ENCODE measurements at places on chromosomes 16 and 17. TPM values are rescaled to one million over a fixed set of nuclear protein-coding genes. Genes with fewer than 3 reads are reported as not detected.
A peak's percentile ranks its signal among the peaks of the same experiment; 100 is the strongest.

Gene ARHGAP44
- 12.3 TPM for polyA plus RNA-seq

Gene SLC52A1
- polyA plus RNA-seq, result 0.19 TPM

Gene JPH3
- polyA plus RNA-seq, result 1.3 TPM

Gene ZG16
- not detected for polyA plus RNA-seq

- no peak for DNase-seq
Observed at GRCh38 chr16:2821487-2822157, 4.6 kb downstream of the PRSS21 start.

DNA sequence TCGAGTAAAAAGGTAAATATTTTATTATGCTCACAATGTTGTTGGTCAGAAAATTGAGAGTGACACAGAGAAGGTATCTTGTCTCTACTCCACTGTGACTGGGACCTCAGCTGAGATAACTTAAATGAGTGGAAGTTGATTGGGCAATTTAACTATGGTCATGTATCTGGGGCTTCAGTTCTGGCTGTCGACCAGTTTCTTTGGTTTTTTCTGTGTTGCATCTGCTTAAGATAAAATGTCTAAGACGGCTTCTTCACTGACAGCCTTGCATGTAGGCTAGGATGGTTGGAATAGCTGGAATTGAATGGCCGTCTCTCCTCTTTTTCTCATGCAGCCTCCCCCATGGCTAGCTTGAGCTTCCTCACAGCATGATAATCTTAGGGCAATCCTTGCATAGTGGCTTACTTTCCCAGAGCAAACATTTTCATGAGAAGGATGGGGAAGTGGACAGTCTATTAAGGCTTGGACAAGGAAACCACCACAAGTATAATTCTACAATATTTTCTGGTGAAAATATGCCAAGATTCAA lies 433.7 kb downstream of the KIF2B start:
- DNase-seq, result no peak

DNA sequence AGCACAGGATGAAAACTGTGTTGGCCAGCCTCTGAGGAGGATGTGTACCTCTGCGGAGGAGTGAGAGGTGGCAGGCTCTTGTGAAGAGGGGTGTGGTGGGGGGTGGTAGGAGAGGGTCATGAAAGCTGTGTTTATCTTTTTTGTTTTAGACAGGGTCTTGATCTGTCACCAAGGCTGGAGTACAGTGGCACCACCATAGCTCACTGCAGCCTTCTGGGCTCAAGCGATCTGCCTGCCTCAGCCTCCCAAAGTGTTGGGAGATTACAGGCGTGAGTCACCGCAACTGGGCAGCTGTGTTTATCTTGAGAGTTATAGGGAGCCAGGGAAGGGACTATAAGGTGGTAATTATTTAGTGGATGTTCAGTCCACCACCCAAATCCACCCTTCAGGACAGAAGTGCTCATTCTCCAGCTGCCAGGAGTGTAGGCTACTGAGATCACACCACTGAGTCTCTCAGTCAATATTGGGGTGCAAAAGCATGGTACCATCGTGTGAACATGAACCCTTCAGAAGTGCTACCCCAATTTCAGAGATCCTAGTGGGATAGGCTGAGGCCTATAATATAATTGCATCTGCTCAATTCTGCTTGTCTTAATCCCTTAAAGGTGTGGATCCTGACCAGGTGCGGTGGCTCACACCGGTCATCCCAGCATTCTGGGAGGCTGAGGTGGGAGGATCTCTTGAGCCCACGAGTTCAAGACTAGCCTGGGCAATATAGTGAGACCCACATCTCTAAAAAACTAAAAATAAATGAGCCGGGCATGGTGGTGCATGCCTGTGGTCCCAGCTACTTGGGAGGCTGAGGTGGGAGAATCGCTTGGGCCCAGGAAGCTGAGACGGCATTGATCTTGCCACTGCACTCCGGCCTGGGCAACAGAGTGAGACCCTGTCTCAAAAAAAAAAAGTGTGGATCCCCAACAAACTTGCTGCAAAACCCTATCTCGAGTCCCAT lies 788 bp upstream of the EXOC3L1 start:
- DNase-seq, result no peak

DNA sequence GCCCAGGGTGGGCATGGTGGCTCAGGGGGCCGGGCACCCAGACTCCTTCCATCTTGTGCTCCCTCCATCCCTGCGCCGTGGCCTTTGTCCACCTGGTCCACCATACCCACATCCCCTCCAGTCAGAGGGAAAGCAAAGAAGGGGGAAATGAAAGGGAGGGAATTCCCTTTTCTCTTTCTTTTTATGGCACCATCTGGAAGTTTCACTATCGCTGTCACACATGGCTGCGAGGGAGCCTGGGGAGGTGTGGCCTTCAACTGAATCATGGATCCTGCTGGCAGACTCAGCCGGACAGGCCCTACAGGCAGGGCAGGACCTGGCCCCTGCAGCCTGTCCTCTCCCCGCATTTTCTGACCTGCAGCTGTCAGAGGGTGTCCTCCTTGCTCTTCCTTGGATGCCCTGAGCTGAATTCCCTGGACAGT lies 6.2 kb downstream of the SLC12A3 start:
- DNase-seq, result no peak

DNA sequence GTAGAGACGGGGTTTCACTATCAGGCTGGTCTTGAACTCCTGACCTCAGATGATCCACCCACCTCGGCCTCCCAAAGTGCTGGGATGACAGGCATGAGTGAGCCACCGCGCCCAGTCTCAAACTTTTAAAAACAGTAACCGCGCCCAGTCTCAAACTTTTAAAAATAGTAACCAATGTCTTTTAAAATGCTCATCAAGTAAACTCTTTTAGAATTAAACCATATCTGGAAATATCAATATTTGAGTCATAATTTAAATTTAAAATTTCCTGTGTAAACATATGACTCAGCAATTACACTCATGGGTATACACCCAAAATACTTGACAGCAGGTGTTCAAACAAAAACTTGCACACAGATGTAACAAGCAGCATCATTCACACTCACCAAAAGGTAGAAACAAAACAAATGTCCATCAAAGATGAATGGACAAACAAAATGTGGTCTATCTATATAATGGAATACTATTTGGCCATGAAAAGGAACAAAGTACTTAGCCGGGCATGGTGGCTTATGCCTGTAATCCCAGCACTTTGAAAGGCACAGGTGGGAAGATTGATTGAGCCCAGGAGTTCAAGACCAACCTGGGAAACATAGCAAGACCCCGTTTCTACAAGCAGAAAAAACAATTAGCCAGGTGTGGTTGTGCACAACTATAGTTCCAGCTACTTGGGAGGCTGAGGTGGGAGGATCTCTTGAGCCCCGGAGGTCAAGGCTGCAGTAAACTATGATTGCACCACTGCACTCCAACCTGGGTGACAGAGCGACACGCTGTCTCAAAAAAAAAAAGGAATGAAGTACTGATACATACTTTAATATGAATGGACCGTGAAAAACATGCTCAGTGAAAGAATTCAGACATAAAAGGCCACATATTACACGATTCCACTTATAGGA lies 20.2 kb downstream of the ENPP7 start:
- no peak for DNase-seq

DNA sequence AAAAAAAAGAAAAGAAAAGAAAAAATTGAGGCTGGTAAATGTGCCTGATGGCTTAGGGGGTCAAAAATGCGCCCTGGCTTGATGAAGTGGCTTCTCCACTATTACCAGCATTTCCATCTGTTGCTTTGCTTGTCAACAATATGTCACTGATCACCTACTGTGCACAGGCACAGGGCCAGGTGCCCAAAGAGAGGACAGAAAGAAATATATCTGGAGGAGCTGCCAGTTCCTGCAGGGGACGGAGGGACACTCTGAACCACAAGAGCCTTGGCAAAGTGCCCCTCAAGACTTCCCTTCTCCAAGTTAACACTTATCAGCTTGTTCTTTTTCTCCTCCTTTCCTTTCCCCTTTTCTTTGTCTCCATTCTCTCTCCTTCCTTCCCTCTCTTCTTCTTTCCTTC lies 34.7 kb downstream of the GINS3 start:
- DNase-seq, result no peak

- peak; percentile 55 for DNase-seq
Observed at GRCh38 chr17:36722121-36722902, 120.9 kb downstream of the MRM1 start.
